ENCODE measurements at places on chromosomes 5 and 9.

- DNase-seq, result no peak
Measured at GRCh38 chr5:74030371-74030770, 404.4 kb downstream of the ARHGEF28 start.

- no peak for DNase-seq
Measured at GRCh38 chr9:34514816-34515215, 8.0 kb downstream of the ENHO start.

- DNase-seq, result no peak
Measured at GRCh38 chr9:134560654-134561053, 80.9 kb upstream of the COL5A1 start.

- DNase-seq, result peak; percentile 88
Measured at GRCh38 chr5:132225165-132226032, 2.3 kb downstream of the P4HA2 start.

DNA sequence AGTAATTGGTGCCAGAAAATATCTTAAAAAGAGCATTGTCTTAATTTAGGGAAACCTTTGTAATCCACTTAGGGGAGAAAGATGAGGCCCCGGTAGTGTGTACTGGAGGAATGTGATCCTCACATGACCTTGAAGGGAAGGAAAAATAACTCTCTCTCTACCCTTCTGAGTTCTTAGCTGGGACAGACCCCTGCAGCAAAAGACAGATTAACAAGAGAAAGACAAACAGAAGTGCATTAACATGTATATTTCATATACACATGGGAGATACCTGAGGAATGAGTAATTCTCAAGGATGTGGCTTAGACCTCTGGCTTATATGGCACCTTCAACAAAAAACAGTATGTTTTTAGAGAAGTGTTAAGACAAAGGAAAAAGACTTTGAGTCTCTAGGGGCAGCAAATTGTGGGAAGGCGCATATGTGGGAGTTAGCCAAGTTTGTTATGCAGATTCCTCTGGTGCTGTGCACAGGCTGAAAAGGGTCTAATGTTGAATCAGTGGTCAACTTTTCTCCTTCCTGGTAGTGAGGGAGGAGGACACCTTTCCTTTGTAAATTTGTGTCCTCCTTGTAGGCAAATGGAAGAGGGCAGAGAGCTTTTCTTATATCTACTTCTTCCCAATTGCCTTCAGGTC is 138.8 kb downstream of the LRRC70 start:
- no peak for DNase-seq

DNA sequence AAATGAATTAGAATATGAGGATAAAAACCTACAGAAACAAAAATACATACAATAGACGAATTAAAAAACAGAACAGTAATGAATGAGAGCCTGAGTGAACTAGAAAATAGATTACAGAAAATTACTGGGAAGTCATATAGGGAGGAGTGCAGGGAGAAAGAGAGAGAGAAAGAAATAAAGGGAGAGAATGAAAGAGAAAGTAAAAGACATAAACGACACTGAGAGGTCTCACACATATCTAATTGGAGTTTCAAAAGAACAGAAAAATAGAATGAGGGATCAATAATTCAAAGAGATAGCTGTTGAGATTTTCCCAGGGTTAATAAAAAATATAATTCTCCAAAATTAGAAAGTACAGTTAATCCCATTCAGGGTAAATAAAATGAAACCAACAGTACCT is 156.4 kb upstream of the FTMT start:
- DNase-seq, result no peak

GRCh38 chr9:79912318-79913070 is 340.7 kb downstream of the TLE4 start:
- peak; percentile 5 for DNase-seq

DNA sequence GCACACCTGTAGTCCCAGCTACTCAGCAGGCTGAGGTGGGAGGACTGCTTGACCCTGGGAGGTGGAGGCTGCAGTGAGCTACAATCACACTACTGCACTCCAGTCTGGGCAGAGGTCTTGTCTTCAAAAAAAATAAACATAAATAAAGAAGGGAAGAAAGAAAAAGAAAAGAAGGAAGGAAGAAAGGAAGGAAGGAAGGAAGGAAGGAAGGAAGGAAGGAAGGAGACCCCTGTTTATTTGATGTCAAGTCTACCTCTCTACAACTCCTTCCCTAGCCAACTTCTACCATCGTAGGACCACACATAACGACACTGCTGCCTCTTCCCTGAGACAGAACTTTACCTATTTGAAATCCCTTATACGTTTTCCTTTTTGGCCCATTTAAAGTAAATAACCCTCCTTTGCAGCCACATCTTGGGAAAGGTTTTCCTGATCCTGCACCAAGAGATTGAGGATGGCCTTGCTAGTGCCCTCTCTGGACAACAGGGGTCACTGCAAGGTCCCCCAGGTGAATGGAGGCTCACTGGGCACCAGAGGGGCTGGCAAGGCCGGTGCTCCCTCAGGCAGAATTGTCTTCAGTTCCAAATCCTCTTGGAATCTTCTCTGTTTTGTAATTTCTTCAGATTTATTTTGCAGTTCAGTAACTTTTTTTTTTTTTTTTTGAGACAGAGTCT is 10.5 kb downstream of the RPS14 start:
- DNase-seq, result no peak

- DNase-seq, result no peak
Measured at GRCh38 chr9:99264070-99264680, 42.1 kb downstream of the SEC61B start.

- no peak for DNase-seq
Measured at GRCh38 chr9:14961372-14962068, 51.3 kb upstream of the FREM1 start.

GRCh38 chr5:59000211-59000610 is 417.3 kb downstream of the RAB3C start:
- no peak for DNase-seq

DNA sequence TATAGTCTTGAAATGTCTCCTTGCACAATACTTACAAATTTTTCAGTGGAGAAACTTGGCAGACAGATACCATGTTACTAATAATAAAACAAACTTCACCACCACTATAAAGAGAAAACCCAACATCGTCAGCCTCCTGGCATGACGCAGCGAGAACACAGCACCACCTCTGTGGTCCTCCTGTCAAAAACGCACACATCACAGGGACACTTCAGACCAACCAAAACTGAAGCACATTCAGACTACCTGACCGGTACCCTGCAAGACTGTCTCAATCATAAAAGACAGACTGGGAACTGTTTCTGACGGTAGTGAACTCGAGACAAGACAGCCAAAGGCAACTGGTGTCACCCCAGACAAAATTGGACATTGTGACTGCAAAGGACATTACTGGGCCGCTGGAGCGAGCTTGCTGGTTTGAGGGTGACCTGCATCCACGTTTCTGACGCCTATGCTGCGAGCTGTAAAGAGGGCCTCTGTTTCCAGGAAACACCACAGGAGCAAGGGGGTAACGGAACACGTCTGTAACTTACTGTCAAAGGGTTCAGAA is 34.4 kb downstream of the NSUN2 start:
- no peak for DNase-seq
